ENCODE measurements at places on chromosomes 2 and 18.

GRCh38 chr2:86229221-86229620, 30.0 kb downstream of the MRPL35 start:
- DNase-seq, result no peak

DNA sequence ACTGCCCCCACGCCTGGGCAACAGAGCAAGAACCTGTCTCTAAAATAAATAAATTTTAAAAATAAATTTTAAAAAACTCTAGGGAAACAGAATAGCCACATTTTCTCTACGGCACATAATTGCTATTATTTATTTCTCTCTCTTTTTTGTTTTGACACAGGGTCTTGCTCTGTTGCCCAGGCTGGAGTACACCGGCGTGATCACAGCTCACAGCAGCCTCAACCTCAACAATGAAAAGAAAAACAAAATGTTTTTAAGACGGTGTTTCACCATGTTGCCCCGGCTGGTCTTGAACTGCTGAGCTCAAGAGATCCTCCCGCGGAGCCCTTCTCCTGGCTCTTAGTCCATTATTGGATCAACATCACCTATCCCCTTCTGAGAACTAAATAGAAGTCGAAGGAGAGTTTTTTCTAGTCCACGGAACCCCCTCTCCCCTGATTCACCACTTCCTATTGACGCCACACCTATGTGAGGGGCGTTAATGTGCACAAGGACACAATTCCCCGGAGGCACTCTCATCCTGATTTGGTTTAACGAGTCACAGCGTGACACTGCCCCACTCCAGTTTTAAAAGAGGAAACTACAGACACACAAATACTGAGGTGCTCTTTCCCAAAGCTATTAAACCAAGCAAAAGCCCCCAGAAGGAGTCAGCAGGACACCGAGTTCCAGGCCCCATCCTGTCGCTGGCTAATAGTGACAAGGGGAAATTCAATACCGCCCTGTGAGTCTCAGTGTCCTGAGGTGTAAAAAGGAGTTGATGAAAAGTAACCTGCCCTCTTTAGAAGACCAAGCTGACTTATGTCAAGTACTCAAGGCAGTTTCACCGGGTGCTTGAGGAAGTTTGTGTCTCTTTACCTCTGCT, 1.1 kb downstream of the NPC1 start:
- DNase-seq, result peak; percentile 61

DNA sequence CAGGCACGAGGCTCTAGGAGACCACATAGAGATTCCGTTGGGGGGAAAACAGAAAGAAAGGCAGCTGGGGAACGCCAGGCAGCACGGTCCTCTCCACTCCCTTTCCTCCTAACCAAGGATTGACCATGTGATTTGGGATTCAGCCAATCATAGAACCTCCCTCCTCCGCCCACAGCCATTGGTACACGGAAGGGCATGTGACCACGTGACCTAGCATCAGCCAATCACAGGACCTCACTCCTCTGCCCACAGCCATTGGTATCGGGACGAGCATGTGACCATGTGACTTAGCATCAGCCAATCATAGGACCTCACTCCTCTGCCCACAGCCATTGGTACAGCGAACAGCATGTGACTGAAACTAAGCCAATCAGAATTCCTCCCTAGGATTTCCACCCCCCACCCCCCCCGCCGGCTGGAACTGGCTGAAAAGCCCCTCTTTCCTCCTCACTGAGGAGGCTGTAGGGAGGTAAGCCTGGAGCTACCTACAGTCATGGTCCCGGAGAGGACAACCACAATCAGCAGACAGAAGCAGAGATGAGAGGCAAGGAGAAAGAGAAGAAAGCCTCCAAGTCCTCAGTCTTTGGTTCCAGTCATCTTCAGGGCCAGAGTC, 7.6 kb downstream of the SERPINE2 start:
- no peak for DNase-seq

DNA sequence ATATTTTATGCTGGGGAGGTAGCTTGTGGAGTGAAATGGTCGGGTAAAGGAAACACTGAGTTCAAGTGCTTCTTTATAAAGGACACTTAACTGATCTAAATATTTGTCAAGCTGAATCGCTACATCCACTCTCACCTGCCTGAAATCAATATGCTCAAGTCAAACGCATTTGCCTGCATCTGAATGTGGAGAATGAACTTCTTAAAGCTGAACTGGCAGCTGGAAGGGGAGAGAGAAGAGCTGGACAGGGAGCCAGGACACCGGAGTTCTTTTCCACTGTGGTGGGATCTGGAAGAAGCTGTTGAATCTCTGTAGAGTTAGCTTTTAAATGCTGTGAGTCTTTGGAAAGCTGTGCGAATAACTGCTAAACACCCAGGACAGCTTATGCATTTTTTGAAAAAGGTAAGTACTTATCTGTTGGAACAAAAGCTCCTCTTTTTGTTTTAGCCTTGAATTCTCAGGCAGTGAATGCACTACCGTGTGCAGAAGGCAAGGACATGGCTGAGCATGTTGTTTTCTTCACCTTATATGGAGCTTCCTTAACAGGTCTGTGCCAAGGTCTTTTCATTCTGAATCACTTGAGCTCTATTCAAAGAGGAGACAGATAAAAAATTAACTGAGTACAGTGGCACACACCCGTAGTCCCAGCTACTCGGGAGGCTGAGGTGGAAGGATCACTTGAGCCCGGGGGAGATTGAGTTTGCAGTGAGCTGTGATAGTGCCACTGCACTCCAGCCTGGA, 74.2 kb upstream of the KLF7 start:
- DNase-seq, result no peak

- no peak for DNase-seq
Observed at GRCh38 chr2:200136655-200137054, 169.8 kb upstream of the SPATS2L start.

DNA sequence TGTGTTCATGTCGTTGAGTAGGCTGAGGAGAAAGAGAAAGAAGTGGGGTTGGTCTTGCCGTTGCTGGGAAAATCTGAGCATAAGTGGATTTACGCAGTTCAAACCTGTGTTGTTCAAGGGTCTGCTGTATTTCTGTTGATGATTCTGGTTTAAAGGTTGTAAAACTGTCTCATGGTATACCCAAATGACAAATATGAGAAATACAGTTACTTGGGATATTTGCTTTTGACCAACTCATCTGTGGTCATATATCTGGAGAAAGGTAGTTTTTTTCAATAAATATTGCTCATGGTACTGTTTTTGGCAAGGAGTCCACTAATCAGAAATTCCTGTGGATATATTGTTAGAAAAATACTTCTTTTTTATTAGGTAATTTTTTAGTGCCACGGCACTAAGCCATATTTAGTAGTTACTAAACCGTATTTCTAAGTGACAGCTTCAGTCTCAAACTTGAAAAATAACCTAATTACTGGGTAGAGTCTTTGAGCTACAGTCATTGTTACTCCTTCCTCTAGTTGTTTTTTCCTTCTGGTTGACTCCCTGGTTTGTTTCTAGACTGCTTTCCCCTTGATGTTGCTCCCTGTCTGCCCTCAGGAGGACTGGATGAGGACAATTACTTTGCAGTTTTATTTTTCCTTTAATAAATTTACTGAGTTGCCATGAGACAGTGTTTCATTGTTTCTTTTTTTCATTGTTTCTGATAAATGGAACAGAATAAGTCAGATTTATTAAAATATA, 31.5 kb downstream of the MOB4 start:
- DNase-seq, result no peak
